Brain pericyte (primary cell): ENCODE measurements at places on chromosomes 1 and 21.

DNA sequence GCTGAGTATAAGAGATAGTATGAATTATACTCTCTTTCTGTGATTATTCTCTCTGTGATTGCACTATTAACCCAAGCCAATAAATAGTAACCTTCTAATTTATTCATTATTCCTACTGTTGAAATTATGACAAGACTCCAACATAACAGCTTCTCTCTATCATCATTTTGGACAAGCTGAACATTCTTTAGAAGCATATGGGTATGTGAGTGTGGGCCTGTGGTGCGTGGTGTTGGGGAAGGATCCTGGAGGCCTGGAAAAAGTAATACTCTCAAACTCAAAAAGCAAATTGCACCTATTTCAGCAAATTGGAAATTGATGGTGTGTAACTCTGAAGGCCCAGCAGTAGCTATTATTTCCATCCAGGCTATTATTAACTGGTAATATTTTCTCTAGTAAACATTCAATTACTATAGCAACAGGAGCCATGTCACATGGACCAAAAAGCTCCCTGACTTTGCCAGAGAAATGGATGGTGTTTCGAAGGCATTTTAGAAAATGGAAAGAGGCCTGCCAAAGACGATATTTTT, 502.8 kb downstream of the LTN1 start:
- DNase-seq: no peak

DNA sequence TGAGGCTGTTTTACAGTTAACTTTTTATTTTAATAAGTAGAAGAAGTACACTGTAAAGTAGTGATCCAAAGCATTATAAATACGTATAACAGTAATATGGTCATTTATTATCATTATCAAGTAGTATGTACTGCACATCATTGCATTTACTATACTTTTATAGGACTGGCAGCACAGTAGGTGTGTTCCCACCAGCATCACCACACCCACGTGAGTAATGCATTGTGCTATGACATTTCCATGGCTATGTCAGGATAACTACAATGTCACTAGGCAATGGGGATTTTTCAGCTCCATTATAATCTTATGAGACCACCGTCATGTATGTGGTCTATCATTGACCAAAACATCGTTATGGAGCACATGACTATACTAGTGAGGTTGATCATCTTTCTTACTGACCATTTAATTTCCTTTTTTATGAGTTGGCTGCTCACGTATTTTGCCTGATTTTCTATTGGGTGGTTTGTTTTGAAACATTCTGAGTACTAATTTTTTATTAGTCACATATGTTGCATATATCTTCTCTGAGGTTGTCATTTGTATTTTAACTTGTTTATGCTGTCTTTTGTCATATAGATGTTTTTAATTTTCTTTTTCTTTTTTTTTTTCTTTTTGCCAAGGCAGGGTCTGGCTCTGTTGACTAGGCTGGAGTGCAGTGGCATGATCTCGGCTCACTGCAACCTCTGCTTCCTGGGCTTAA, 25.3 kb upstream of the SHCBP1L start:
- no peak for DNase-seq

- no peak for DNase-seq
These were observed 49.4 kb downstream of the SPATA46 start for GRCh38 chr1:162327144-162327787.

DNA sequence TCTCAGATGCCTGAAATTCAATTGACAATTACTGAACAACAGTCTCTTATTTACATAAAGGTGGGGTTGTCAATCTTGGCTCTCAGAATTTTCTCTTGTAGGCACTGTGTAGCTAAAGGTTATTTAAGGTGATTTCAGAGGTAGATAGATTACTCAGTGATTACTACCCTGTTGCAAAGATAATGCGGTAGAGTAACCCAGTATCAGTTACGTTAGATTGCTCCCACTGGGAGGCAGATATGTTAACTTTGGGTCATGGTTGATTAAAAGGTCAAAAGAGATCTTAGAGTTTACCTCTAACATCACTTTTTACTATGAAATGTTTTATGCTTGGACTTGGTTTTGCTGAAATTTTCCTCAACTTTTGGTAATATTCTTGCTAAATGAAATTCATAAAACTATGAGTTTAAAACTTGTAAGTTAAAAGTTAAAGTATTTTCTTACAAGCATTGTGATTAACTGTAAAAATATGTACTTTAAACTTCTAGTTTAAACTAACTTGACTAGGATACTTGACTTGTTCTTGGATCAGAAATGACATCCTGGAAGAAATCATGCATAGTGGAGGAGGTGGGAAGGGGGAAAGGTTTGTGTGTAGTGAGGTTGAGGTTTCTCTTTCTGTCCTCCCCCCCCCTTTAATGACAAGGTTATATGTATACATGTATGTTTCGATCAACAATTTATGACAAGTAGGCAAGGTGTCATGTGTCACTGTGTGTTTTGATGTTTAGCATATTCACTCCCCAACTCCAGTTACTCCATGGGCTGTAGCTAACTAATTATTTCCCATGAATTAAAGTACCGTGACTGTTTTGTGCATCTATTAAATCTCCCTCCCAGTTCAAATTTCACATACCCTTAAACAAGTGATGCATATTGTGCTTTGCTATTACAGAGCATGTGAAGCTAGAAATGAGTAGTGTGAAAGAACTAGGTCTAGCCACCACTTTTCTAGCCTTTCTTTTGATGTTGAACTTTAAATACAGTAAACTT, 2.9 kb downstream of the LAMC1 start:
- no peak for DNase-seq

DNA sequence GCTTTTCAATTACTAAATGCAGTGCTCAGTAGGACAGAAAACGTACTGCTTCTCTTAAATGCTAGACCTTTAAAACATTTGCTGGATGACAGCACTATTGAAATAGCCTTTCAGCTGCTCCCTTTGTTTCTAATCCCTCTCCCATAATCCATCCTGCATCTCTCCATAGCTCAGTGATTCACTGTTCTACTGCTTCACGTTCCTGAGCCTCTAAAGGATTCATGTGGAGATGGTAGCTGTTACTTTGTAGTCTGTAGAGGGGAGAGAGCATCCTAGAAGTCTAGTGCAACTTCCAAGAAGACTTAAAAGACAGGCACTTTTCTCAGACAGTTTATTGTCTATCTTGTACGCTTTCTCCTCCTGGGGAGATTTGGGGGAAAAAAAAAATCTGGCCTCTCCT, 51.4 kb downstream of the LRRC8B start:
- DNase-seq: no peak

- no peak for DNase-seq
These were observed 1.8 kb downstream of the USP24 start for GRCh38 chr1:55213151-55213884.

DNA sequence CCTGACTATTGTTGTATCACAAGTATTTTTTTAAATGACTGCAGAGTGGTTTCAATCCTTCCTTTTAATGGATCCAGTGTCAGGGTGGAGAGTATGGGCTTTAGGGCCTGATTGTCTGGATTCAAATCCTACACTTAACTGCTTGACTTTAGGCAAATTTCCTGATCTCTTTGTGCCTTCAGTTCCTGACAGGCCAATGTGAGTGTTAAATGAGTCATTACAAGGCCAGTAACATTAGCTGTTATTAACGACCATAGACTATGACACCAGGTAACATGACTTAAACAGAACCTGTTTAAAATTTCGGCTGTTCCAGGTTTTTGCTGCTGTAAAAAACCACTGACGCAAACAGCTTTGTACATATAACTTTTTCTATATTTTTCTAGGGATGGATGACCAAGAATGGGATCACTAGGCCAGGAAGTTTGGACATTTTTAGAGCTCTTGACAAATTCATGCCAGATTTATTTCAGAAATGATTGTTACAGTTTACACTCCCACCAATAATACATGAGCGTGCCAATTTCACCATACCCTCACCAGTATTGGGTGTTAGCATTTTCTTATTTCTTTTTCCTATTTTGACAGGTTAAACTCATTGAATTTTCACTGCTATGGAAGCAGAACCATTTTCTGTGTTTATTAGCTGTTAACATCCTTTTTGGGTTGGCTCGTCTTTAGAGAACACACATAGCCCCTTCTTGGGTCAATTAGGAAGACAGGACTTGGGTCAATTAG, 11.3 kb downstream of the ZNF362 start:
- no peak for DNase-seq

DNA sequence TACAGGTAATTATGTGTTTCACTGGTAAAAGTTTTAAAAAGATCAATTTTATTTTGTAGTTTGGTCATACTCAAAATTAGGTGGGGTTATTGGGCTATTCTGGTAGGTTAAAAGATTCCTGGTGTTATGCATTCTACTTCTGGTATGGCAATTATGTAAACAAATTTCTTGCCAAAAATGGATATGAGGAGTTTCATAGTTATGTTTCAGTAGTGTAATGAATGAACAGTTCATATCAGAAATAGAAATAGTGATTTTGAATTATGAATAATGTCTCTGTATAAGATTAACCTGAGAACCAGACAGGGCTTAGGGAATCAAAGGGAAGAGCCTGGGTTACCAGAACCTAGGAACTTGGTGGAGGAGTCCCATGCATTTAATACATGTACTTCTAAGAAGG, 15.9 kb downstream of the ATF6 start:
- no peak for DNase-seq

GRCh38 chr1:160413716-160414115, 13.4 kb downstream of the VANGL2 start:
- DNase-seq: no peak

GRCh38 chr1:44168520-44169098, 27.2 kb upstream of the KLF18 start:
- DNase-seq: no peak

DNA sequence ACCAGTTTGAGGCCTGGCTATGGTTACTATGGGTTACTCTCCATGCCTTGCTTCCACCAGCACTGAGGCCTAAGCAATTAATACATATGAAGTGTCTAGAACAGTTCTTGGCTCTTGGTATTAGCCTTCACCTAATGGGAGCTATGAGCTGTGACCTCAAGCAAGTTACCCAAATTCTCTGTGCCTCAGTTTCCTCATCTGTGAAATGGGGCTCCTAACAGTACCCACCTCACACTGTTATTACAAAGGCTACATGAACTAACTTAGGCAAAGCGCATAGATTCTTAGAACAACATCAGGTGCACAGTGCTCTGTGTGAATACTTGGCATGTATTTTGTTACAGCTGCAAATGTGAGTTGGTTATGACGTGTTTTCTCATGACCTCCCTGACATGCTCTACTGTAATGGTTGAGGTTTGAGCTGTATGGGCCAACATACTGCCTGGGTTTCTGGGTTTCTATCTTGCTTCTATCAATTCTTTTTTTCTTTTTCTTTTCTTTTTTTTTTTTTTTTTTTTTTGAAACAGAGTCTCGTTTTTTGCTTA, 26.5 kb downstream of the CDCP2 start:
- no peak for DNase-seq

GRCh38 chr1:212247179-212247721, 38.0 kb upstream of the PPP2R5A start:
- DNase-seq: peak; percentile 27

GRCh38 chr1:151936653-151937052, 27.3 kb upstream of the THEM4 start:
- DNase-seq: no peak

DNA sequence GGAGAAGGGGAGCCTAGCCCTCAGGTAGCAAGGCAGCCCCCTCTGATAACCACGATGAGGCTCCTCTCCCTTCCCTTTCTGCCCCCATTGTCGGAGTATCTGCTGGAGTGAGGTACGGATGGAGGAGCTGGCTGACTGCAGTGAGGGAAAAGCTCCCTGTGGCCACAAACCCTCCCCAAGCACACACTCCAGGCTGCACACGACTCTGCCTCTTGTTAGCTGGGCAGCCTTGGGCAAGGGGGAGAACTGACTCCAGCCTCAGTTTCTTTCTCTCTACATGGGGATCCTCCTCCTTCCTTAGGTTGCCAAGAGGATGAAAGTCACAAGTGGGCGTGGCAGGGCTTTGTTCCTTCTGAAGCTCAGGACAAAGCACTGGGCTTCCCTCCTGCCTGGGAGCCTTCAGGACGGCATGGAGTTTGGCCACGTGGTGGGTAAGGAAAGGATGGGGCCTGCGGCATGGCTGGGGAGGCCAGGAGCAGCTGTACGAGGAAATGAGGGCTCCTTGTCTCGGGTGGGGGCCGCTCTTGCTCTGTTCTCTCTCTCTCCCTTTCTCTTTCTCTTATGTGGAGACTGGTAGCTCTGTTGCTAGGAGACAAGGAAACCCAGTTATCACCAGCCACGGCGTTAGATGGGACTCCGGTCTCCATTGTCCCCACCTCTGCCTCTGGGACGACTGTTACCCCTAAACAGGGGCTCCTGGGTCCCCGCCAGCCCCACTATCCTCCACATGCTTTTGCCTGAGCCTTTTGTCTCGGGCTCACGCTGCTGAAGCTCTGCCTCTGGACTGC, 39.7 kb downstream of the LRP8 start:
- no peak for DNase-seq
